ENCODE measurements at places on chromosomes 3 and 15.
A peak's percentile ranks its signal among the peaks of the same experiment; 100 is the strongest.

- no peak for DNase-seq
These were observed 14.8 kb downstream of the CYP1A2 start for GRCh38 chr15:74763416-74763815.

DNA sequence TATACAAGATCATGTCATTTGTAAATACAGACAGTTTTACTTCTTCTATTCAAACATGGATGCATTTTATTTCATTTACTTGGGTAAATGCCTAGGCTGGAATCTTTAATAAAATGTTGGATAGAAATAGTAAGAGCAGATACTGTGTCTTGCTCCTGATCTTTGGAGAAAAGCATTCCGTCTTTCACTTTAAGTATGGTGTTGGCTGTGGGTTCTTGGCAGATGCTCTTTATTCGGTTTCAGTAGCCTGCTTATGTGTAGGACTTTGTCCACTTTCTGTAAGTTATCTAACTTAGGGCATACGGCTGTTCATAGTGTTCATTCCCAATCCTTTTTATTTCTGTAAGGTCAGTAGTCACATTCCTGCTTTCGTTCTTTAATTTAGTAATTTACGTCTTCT, 303.0 kb downstream of the ADAMTS17 start:
- DNase-seq: no peak

DNA sequence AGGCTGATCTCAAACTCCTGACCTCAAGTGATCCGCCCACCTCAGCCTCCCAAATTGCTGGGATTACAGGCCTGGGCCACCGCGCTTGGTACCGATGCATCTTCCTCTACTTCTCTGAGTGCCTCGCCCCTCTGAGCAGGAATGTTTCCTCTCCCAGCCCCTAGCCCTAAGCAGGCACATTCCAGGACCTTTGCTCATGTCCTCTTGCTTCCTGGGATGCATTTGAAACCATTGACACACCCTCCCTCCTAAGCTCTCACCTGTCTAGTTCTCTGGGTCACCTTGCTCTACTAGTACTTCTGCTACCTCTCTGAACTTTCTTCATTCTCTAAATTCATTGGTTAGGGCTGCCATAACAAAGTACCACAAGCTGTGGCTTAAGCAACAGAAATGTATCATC, 17.9 kb upstream of the UACA start:
- DNase-seq: no peak

GRCh38 chr15:100918690-100919480, at the start of gene LRRK1:
LRRK1 (plus strand) TSS chr15:100919357; CDS start chr15:100924633, 5,276 bp downstream.
- DNase-seq: no peak

DNA sequence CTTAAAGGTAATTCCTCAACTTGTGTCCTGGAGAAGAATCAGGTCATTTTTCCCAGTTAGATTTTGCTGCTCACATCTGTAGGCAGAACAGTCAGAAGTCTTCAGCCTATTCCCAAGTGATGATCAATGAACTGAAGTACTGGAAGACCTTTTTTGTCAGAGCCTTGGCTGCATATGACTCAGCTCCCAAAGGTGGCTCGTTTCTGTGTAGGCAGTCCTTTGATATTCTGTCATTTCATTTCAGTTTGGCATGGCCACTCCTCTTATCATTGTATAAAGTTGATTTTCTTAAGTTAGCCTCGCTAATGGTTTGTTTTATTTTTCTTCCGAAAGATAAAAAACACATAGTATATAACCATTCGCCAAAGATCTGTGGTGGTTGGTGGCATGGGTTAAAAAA, 90.7 kb downstream of the KLHL25 start:
- no peak for DNase-seq

DNA sequence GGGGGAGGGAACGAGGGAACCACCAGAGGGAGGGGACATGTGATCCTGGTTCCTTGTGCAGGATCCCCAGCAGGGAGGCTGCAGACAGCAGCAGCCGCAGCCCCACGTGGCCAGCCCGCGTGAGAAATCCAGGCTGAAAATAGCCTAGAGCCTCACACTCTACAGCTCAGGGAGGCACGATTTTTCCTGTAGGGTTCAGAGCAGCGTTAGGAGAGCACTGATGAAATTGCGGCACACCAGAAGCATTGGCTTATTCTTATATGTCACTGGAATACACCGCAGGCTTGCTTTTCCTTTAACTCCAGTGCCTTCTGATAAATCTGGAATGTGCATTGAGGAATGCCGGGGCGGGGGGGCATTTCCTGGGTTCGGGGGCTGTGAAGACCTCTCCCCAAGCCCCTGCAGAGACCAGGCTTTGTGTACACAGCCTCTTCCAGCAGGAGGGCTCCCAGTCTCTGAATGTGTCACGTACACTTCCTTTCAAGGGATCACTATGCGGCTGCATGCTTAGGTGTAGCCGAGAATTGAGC, 193.0 kb downstream of the ATP10A start:
- DNase-seq: no peak

DNA sequence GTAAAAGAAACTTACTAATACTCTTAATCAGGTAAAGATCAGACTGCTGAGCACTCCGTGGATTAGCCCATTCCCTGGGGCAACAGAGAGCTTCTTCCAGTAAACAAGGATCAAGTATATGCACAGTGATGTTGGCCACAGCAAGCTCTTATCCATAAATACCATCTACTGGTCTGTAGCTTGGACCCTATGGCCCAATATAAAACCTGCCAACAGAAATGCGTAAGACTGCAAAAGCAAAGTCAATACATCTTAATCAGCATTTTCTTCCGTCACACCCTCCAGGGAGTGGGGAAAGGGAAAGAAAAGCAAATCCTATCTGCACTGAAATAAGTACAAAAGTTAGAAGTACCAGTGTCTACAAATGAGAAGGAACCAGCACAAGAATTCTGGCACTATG, 1082.1 kb downstream of the ZPLD1 start:
- no peak for DNase-seq

- DNase-seq: no peak
These were observed 272.2 kb upstream of the CHRNA7 start for GRCh38 chr15:31758126-31758525.

GRCh38 chr15:89910891-89911626, 1.7 kb downstream of the ARPIN start:
- no peak for DNase-seq

DNA sequence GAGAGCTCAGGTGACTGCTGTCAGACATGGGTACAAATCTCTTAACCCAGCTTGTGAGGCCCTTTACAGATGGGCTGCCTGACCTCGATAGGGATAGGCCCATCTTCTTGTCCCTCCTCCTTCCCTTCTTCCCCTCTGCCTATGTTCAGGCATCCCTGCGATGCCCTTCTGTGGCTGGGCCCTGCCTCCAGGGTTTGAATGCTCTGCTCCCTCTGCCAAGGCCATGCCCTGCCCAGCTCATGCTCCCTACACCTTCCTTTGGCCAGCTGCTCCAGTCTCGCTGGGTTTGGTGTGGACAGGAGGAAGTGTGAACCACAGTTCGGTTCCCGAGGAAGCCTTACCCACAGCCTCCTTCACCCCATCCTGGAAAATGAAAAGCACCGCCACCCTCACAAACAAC, 4.3 kb downstream of the FYCO1 start:
- DNase-seq: no peak

DNA sequence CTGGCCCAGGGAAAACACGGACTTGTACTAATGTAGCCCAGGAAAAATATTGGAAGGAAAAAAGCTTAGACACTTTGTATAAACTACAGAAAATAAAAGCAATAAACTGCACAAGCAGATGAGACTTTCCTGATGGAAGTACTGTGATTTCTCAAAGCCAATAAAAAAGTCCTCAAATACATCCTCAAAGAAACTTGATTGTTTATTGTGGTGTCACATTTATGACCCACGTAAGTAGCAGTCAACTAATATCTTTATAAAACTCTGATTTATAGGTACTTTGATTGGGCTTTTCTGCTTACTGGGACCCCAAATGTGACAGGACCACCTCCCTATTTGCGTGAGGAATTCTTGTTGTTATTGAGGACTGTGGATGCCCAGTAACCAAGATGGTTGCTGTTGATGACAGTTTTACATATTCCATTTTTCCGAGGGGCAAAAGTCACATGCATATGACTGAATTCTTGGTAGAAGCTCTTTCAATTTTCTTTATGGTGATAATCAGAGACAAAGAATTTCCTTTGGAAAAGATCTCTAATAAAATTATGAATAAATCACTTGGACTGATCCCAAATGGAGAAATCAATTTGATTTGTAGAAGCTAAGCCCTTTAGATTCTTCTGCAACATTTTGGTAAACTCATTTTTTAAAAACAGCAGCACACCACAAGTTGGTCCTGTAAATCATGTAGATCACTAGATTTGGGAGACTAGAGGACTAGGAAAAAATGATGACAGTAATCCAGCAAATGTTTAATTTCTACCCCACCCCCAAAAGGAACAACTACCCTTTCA, 159.0 kb upstream of the TSC22D2 start:
- DNase-seq: no peak

GRCh38 chr3:38992117-38992760, 59.5 kb downstream of the SCN11A start:
- no peak for DNase-seq

GRCh38 chr3:49723296-49723627, 489 bp downstream of the GMPPB start:
- peak; percentile 33 for DNase-seq

GRCh38 chr3:30581982-30582381, 24.4 kb upstream of the TGFBR2 start:
- no peak for DNase-seq

DNA sequence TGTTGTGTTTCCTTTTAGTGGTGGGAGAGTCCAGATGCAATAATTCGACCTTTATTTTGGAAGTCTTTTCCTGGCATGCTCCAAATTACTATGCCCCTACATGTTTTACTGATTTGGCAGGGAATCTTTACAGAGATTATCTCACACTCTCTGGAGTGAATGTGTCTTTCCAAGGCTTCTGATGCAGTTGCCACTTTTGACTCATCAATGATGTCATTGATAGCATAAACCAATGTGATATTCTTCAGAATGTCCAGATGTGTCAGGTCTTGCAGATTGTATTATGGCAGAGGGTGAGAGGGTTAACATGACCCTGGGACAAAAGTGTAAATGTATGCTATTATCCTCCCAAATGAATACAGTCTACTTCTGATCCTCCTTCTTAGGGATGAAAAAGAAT, 9.7 kb downstream of the RTP4 start:
- DNase-seq: no peak

GRCh38 chr3:177802151-177802900, 605.0 kb upstream of the TBL1XR1 start:
- DNase-seq: no peak

DNA sequence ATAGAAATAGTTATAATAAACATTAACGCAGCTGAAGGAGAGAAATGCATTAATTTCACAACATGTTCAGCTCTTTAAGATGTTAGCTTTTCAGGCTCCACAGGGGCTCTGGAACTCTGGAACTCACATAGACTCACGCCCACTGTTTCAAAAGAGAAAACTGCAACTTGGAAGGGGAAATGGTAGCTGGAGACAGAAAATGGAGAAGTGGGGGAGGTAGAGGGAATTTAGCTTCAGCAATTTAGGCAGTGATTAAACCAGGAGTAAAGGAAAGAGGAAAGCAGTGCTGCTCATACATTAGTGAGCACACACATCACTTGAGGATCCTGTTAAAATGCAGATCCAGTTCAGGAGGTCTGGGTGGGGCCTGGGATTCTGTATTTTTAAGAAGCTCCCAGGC, 274.8 kb upstream of the TRIM42 start:
- DNase-seq: no peak

GRCh38 chr3:191441687-191442086, 19.3 kb upstream of the PYDC2 start:
- no peak for DNase-seq

- no peak for DNase-seq
These were observed 221.6 kb downstream of the TBC1D2B start for GRCh38 chr15:77855871-77856270.

GRCh38 chr15:68217341-68217740, 12.2 kb downstream of the CLN6 start:
- DNase-seq: no peak

DNA sequence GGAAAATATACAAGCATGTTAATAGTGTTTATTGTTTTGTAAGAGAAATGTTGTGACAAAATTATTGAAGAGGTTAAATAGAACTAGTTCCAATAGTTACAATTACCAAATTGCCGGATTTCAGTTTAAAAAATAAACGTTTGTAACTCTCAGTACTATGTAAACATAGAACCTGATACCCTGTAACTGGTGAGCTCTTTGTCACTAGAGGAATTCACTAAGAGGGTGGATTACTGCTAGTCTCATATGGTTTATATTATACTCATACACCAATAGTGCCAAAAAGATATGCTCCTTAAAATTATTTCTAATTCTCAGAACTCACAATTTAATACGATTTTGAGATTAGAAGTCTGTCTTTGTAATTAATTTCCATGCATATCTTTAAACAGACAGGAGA, 7.6 kb upstream of the GMNC start:
- DNase-seq: no peak

- DNase-seq: no peak
These were observed at the start of gene IL17RE for GRCh38 chr3:9902372-9903237. IL17RE (plus strand) TSS chr3:9902848; CDS start chr3:9902933, 85 bp downstream.

GRCh38 chr3:186596568-186597287, 16.1 kb upstream of the AHSG start:
- no peak for DNase-seq

- DNase-seq: no peak
These were observed 5.3 kb upstream of the ZNF445 start for GRCh38 chr3:44482721-44483120.

DNA sequence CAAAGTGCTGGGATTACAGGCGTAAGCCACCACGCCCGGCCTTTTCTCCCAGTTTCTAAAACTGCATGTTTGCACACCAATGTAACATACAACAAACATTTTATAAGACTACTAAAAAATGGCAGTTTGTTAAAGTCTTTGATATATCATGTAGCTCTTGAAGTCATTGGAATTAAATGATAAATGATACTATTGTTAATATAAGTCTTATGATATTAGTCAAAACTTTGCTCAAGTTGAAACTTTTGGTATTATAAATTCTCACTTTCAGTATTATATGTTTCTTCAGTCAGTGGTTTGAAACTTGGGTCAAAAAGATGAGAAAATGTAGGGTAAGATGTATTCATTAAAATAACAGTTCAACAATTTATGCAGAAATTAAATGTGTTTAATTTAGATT, 117.6 kb upstream of the TBL1XR1 start:
- no peak for DNase-seq

GRCh38 chr3:35200056-35200455, 439.3 kb upstream of the ARPP21 start:
- no peak for DNase-seq

DNA sequence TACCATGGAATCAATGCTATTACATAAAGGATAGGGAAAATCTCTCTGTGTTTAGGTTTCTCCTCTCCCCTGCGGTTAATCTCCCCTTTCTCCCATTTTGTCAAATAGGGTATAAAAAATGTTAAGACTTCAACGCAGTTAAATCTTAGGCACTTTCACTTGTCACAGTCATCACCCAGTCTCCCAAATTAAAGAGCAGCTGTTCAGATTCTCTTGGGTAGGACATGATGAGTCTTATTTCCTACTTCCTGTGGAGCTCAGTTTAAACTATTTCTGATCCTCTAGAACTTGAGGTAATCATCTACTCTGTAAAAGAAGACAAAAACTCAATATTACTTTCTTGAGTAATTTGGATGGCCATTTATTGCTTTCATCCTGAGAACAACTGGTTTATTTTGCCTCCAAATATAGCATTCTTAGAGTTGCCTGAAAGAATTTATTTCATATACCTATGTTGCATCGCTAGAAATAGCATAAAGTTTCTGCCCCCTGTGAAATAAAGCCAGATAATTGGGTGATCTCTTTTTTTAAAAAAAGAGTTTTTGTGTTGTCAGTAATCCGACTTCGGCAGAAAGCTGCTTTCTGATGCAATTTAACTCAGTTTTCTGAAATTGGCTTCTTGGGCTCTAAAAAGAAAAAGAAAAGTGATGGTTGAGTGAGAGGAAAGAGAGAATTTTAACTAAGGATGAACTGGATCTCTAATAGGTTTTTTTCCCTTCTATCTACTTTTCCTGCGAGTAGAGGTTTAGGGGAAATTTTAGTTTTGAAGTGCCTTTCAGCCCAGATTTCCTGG, 20.7 kb downstream of the RAP2B start:
- no peak for DNase-seq

All from activated CD4-positive, alpha-beta T cell treated with anti-CD3 and anti-CD28 coated beads for 1 hour (primary cell).